ENCODE measurements at places on chromosomes 5 and 9.

DNA sequence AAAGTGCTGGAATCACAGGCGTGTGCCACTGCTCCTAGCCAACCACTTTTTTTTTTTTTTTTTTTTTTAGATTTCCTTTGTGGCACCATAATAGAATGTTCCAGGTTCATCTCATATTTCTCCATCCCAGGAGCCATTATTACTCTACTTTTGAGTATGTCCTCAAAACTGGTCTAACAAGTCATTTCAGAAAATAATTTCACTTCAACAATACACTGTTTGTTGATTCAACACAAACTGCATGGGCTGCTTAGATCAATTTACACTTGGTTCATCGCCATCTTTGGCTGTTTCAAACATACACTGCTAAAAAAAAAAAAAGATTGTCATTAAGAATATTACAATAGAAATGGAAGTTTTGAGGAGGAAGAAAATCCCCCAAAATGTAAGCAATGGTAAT is 57.9 kb downstream of the CSNK1A1 start:
- no peak for DNase-seq

DNA sequence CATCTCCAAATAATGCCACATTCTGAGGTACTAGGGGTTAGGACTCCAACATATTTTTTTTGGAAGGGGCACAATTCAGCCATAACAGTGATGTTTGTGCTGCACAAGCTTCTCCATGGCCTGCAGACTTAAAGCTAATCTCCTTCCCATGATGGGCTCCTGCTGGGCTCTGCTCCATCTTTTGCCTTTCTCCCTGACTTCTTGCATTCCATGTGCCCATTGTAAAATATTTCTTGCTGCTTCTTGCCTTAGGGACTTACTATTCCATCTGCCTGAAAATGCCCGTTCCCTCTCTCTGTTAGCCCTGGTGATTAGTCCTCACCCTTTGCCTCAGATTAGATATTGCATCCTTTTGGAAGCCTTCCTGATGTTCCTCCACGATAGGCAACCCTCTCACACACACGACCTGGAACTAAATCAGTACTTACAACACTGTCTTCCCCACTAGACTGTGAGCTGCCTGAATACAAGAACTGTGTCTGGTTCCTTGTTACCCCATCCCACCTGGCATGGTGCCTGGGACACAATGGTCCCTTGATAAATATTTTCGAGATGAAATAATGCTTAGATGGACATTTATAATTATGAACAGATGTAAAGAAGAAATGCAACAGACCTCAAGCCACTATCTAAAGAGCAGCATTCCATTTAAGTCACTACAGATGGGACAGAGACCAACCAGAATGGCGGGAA is 33.5 kb downstream of the OR1J1 start:
- DNase-seq: no peak

DNA sequence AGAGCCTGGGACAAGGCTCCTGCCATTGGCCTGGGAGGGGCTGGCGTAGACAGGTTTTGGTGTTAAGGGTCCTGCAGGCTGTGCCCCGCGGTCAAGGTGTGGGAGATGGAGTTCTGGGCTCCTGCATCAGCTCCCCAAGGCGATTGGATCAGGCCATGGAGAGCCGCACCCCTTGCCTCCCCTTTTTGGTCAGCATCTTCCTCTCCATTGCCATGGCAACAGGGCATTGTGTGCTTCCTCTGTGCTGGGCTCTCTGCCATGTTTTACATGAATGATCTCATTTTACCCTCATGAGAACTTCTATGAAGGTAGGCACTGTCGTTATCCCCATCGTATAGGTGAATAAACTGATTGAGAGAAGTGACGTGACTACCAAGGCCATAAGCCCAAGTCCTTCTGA is 344.3 kb upstream of the CLINT1 start:
- DNase-seq: no peak

- DNase-seq: no peak
Observed at GRCh38 chr5:136038635-136039034, 9.8 kb downstream of the TGFBI start.

DNA sequence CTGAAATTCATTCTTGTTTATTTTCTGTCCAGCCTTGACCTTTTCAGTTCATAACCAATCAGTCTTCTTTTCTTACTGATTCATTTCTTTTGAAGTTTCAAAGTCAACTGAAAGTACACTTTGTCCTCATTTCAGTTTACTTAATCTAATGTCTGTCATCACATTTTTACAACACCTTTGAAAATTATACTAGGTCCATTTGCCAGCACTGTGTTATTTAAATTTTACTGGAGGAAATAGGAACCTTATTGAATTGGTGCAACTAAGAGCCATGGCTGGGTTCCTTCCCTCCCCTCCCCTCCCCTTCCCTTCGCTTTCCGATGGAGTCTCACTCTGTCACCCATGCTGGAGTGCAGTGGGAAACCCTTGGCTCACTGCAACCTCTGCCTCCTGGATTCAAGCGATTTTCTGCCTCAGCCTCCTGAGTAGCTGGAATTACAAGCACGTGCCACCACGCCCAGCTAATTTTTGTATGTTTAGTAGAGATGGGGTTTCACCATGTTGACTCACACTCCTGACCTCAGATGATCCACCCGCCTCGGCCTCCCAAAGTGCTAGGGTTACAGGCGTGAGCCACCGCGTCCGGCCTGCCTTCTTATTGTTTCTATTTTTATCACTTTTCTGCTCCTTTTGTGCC is 6.3 kb downstream of the RMI1 start:
- no peak for DNase-seq

DNA sequence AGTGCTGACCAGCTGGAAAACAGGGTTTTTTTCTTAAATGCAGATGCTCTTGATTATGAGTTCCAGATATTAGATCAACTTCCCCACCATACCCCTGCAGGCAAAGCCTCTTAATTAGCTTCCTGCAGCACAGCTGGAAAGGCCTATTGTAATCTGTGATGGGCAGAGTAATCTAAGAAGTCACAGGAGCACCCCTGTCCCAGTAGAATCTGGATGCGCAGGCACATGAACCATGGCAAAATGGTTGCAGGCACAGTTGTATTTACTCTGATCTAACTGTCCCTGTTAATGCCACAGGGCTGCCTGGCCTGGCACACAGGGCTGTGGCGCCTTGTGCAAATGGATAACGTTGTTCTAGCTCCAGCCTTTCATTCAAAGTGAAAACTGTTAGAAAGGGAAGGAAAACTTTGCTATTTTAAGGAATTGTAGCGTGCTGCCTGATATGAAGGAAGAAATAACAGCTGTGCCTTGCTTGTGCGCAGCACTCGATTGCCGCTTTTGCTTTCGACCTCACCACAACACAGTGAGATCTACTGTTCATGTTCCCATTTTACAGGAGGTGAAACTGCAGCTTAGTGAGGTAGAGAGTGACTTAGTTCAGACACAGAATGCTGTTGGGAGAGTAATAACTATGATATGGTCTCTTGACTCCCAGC is 2.3 kb downstream of the TGFBI start:
- DNase-seq: no peak

- no peak for DNase-seq
Observed at GRCh38 chr5:32165597-32165996, 8.5 kb downstream of the GOLPH3 start.

GRCh38 chr9:84146893-84147710 is 166.5 kb downstream of the RMI1 start:
- no peak for DNase-seq

GRCh38 chr5:104456122-104456521 is 893.5 kb upstream of the NUDT12 start:
- no peak for DNase-seq

DNA sequence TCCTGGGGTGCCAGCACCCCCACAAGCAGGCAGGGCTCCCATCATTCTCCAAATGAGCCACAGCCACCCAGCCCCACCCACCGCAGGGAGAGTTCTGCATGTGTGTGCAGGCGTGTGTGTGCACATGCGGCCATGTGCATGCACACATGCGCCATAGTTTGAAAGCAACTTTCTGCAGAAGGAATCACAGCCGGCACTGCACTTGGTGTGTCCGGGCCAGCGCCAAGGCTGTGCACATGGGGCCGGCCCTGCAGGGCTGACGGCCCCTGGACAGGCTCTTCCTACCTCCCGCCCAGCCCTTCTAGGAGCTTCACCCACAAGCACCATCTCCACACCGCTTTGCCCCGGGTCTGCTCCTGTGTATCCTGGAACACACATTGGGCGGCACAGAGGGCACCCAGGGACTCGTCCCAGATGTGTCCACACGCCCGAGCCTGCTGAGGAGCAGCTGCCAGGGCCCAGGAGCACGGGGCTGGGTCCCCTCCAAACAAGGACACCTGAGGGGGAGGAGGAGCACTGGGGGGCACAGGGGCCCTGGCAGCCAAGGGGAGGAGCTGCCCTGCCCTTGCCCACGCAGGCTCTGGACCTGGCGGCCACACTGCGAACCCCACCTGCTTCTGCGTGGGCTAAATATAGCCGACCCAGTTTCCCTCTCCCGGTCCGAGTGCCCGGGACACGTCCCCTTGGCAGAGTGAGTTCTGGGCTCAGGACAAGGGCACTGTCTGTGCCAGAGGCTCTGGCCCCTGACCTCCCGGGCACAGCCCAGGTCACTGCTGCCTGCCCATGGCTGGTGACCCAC is 19.1 kb downstream of the TPPP start:
- DNase-seq: peak; percentile 16

DNA sequence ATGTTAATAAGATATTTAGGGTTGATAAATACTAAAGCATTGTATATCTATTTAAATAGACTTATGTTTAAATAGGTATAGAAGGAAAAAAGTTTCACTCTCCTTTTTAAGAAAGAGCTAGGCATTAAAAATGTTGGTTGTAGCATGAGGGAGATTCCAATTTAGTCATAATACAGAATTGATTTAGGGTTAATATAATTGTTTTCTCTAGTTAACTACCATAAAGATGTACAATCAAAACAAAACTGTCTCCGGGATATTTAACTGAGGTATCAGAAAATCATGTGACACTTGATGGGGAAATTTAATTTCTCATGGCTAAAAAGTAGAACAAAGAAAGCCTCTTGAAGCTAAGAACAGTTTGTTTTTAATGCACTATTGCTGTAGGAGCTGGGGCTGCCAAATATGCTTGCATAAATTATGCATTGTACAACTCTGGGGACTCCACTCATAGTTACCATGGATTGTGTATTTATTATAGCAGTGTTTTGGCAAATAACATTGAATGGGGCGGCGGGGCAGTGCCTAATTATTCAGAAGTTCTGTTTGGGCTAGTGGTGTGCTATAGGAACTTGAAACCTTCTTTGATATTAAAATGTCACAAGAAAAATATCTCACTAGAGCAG is 44.2 kb downstream of the SMC2 start:
- no peak for DNase-seq

DNA sequence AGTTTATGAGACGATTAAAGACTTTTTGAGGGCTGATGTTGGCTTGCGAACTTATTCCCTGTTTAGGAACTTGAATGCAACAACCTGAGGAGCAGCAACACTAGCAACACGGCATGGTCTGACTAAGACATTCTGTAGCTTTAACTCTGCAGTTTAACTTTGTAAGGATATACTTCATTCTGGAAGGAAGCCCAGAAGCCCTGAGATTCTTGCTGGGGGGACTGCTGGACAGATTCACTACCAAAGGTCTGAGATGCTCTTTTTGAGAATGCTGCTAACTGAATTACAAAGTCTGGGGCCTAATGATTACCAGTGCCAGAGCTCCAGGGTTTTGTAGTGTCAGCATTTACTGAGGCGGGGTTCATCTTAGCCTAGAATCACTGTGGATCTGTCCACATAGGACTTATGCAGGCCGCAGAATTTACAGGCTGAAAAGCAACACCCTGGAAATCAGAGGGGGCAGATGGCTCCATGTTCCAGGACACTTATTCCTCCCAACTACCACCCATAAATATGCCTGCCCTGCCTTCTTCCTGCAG is 537.1 kb upstream of the CDH18 start:
- DNase-seq: peak; percentile 2
